SW 1271 (cell line): ENCODE measurements at places on chromosomes 7 and 10.

DNA sequence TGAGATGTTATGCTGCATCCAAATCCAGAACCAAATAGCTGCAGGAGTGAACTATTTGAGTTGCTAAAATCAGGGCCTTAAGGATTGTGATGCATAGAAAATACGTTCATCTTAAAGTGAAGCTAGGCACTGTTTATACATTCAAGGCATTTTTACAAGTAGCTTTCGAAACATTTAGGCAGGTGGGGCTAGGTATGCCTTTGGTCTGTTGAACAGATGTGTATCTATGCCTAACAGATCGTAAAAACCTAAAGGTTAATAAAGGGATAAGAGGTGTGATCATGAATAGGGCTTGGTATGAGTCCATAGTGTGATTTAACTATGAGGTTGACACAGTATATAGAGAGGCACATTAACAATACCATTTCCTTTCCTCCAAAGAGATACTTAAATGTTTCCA lies 262.5 kb downstream of the SEMA3D start:
- no peak for DNase-seq

- DNase-seq: no peak
Measured at GRCh38 chr10:29860166-29860565, 199.2 kb downstream of the JCAD start.

DNA sequence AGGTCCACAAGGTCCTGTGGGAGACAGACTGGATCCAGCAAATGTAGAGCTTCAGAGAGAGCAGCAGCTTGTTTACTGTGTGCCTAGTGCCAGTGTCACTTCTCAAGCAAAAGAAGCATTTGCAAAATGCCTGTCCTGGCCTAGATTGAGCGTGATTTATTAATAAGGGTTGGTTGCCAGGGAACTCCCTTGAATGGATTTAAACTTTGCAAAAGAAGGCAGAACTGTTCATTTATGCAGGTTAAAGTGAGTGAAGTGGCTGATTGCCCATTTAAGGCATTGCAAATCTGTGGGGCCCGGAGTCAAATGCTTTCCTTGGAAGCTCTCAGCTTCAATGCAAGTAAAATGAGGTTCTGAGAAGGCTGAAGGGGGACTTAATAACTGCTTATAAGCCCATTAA lies 71.3 kb downstream of the CDHR3 start:
- DNase-seq: no peak

- no peak for DNase-seq
Measured at GRCh38 chr10:33310853-33311252, 23.6 kb downstream of the NRP1 start.

GRCh38 chr7:4667776-4668509 lies 14.2 kb upstream of the FOXK1 start:
- DNase-seq: no peak

- no peak for DNase-seq
Measured at GRCh38 chr10:129398711-129399141, 68.3 kb upstream of the MGMT start.

GRCh38 chr10:8050556-8051108 lies 3.9 kb upstream of the GATA3 start:
- no peak for DNase-seq

DNA sequence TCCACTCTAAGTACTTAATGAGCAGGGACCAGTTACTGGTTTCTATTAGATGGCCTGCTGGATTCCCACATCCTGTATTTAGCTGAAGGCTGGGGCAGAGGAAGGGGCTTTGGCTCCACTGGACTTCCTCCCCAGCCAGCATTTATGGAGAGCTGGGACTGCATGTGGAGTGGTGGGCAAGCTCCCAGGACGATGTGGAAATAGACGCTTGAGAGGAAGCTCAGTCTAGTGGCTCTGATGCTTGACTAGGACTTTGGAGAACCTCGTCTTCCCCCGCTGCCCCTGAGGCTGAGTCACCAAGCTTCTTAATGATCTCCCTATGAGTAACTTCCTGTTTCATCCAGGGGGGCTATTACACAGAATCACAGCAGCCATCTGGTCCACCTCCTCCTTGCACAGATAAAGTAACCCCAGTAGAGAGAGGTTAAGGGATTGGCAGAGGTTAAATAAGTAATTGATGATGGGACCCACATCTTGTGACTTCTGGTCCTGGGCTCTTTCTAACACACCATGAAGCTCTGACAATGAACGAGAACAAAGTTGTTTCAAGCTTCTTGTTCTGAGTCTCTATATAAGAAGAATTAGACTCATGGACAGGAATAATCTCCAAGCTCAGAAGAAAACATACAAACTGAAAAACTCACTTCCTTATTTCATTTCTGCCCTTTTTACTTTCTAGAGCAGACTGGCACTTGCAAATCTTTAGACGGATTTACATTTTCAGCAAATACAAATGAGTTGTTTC lies 126.2 kb downstream of the PRPF18 start:
- DNase-seq: peak; percentile 52

DNA sequence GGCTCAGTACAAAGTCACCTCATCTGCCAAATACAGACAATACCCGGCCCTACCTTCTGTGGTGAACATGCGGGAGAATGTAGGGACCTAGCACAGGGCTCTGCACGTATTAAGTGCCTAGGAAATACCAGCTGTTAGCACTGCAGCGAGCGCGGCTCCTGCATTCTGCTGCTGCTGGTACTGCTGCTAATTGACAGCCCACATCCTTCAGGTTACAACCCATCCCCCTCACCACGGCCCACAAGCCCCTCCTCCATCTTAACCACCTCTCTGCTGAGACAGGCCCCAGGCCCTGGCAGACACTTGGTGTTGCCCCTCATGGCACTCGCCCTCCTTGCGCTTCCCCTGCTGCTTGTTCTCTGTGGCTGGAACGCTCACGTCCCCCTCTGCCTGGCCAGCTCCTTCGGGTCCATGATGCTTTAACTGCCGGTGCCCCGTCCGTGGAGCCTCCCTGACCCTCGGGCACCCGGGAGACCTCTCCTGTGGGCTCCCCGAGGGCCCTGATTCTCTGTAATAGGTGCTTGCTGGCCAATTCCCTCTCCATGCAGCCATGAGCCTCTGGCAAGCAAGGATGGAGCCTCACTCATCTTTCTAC lies 53.3 kb upstream of the LOXL4 start:
- DNase-seq: no peak

DNA sequence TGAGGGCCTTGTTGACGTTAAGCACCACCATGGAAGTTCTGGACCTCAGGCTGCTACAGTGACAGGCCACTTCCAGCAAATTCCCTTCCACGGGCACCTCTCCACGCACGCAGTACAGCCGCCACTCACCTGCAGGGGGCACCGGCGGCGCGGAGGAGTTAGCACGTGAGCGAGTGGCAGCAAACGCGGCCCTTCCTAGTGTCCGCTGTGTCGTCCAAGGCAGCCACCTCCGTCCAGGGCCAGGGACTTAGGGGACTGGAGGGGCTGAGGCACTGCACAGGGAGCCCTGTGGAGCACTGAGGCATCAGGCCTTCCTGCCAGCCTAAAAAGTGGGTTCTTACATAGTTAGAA lies 164.4 kb downstream of the SVIL start:
- no peak for DNase-seq

GRCh38 chr10:11236234-11236633 lies 218.6 kb downstream of the CELF2 start:
- no peak for DNase-seq

GRCh38 chr7:80272560-80273239 lies 138.1 kb downstream of the GNAI1 start:
- no peak for DNase-seq

GRCh38 chr10:42744134-42744701 lies 38.4 kb upstream of the BMS1 start:
- DNase-seq: no peak

DNA sequence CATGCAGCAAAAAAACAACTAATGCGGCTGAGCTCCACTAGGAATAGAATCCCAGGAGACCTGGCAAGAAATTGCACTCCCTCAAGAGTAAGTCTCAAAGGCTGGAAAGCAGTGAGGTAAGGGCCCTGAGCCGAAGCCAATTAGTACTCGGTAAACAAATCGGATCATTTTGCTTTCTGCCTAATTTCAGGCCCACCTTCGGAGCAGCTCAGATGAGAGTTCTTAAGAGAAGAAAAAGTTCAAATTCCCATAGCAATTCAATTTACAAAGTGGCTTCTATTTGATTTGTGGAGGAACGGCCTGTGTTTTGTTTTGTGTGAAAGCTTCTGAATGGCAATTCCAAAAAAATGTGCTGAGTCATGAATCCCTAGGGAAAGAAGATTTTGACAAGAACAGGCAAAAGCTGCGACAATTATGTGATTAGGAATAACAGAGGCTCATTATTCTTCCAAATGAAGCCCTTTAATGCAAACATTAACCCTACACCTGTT lies 60.9 kb downstream of the SLC16A9 start:
- DNase-seq: no peak

GRCh38 chr7:108181073-108181985 lies 51.2 kb upstream of the LAMB4 start:
- DNase-seq: peak; percentile 34

DNA sequence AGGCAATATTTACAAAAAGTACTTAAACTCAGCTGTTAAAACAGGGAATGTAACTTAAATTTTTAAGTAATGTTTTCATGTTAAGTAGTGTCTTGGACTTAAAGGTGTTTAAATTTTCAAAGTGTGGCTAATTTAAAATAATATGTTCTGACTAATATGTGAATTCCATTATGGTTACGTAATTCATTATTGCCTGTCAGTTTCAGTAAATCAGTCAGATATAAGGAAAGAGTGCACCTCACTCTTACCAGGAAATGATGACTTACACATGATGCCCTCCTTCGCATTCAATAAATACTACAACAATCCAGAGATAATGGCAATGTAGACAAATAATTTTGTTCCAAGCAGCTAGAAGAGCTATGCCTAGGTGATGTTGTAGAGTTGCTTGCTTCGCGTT lies 69.0 kb upstream of the WNT16 start:
- no peak for DNase-seq

GRCh38 chr7:20323595-20323994 lies 7.1 kb upstream of the ITGB8 start:
- no peak for DNase-seq

DNA sequence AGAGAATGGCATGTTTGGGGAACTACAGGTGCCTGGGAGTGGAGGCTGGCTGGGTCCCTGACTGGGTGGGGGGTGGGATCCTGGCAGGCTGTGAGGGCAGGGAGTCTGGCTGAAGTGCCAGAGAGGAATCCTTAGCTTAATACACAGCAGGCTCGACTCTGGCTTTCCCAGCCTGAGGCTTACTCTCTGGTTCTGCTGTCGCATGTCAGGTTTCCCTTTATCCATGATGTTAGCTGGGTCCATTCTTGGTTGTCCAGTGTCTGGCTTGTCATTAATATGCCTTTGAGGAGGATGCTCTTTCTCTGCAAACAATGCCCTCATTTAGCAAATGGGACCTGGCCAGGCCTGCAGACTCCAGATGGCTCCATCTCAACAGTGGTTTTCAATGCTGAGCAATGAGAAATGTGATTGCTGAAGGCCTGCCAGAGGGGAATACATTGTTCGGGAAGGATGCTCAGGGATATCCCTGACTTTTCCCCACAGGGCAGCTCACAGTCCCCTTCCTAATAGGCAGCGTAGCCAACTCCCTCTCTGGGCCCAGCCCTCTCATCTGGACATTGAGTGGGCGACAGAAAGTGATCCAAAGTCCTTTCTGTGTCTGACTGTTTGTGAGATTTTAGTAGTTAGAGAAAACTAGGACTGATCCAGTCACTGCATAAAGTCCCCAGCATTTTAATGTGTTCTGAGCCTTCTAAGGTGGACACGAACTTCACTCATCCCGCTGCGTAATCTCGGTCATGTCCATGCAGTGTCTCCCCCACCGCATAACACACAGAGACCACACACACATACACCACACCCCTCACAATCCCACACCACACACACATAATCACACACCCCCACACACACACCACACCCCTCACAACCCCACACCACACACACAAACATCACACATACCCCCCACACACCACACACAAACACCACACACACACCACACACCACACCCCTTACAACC lies 124.9 kb downstream of the ANLN start:
- DNase-seq: no peak

DNA sequence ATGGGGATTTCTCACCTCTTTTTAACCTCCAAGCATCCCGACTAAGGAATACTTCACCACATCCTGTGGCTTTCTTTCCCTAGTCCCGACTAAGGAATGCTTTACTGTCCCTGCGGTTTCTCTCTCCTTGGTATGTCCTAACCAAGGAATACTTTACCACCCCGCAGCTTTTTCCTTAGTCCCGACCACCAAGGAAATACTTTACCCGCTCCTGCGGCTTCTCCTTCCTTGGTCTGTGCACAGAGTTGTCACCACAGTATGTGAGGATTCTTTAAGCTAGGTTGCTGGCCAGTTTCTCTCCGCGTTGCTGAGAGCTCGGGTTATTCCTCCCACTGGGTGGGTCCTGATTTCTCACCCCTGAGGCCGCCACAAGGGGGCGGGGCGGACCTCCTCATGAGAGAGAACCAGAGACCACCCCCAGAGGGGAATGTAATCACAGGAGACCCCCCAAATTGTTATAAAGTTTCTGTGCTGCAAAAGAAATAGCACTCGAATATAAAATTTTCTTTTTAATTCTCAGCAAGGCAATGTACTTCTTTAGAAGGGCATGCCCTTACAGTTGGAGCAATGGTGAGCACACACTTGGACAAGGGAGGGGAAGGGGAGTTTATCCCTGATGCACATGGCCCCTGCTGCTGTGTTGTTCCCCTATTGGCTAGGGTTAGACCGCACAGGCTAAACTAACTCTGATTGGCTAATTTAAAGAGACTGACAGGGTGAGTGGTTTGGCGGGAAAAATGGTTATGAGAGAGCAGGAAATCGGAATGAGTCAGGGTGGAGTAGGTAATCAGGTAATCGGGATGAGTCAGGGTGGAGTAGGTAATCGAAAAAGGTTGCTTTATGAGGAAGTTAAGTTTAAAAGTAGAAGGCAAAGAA lies 12.8 kb downstream of the SUGCT start:
- DNase-seq: no peak

GRCh38 chr10:113648478-113648877 lies 15.4 kb downstream of the NRAP start:
- no peak for DNase-seq

GRCh38 chr7:92228100-92228499 lies 17.6 kb downstream of the KRIT1 start:
- no peak for DNase-seq

GRCh38 chr10:71573562-71574518 lies 145.7 kb downstream of the C10orf105 start:
- DNase-seq: no peak

DNA sequence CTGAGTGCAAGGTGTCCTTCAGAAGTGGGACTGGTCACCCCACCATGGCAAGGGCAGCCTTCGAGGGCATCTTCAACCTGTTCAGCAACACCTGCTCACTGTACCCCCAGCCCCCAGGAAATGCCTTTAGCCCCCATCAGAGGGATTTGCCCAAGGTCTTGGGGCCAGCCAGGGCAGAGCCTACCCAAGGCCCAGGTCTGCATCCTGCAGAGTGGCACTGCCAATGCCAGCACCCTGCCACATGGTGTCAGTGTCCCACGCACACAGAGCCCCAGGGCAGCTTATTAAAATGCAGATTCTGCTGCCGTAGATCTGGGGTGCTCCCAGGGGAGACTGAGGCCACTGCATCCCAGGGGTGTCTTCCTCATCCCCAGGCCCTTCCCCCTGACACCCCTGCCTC lies 106.2 kb upstream of the KCTD7 start:
- DNase-seq: no peak
